Activated T-helper 1 cell treated with anti-CD3 and anti-CD28 coated beads, Interleukin-12 subunit alpha, Interleukin-12 subunit beta, Interleukin-2, Interleukin-4 antibody, amounts not matched to agents 30 ng/mL and 10 ng/mL and 1 ng/mL, durations not matched to agents 14 hours and 24 hours and 36 hours (primary cell): ENCODE measurements at places on chromosomes 6 and 20. TPM values are rescaled to one million over a fixed set of nuclear protein-coding genes. Genes with fewer than 3 reads are reported as not detected.

KIF13A gene
- not detected in 2 replicates for total RNA-seq

ZBTB24 gene
- total RNA-seq, result 19.5 and 20.8 TPM in 2 replicates

KCNS1 gene
- 0.49 and 0.51 TPM in 2 replicates for total RNA-seq

PCSK2 gene
- total RNA-seq, result not detected in 2 replicates

TFAP2C gene
- total RNA-seq, result not detected in 2 replicates

ADA gene
- total RNA-seq, result 45.1 and 45.5 TPM in 2 replicates

CNR1 gene
- not detected in 2 replicates for total RNA-seq

C6orf136 gene
- 23.9 and 36.0 TPM in 2 replicates for total RNA-seq

- no peak for DNase-seq
Observed at GRCh38 chr6:145135702-145136101, 599.6 kb downstream of the EPM2A start.

- DNase-seq, result no peak
Observed at GRCh38 chr6:170096803-170097504, 193.9 kb downstream of the DLL1 start.

DNA sequence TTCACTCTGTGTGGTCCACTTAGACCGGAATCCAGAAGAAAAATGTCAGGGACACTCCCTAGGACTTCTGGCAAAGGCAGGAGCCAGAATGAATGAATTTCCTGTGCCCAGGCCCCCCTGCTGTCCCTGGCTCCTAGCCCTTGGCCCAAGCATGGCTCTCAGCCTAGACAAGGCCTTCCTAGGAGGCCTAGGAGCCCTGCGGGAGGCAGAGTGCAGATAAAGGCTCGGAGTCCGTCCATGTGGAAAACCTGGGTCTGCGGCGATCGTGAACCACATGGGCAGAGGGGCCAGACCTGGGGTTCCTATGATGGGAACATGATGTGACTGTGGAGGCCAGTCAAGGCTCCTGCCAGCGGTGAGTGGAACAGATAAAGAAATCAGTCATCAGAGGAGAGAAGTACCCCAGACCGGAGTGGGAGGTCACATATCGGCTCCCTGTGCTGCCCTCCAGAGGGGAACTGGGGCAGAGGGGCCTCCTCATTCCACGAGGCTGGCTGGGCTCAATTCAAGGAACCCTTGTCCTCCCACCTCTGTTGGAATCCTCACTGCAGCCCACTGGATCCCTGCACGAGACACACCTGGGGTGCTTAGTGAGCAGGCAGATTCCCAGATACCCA is 5.9 kb upstream of the VSTM2L start:
- DNase-seq, result no peak

DNA sequence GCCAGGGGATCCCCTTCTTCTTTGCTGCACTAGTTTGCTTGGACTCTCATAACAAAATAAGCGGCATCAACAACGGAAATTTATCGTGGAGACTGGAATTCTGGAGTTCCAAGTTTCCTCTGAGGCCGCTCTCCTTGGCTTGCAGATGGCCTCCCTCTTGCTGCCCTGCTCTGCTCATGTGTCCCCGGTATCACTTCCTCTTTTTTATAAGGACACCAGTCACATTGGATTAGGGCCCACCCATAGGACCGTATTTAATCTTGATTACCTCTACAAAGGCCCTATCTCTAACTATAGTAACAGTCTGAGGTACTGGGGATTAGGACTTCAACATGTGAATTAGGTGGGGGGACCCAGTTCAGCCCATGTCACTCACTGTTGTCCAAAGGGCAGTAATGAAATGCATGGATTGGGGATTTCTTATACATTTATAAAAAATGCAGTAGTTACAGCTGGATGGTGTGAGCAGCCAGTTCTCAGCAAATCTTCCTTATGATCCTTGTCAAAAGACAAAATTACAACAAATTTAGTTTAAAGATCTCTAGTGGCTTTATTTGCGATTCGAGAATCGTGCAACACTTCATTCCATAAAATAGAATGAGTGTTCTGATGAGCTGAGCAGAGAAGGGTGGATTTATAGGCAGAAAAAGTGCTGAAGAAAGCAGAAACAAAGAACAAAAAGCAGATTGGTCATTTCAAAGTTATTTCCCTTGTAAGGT is 59.3 kb upstream of the AKAP12 start:
- DNase-seq, result no peak

- DNase-seq, result no peak
Observed at GRCh38 chr6:90079560-90080490, 185.6 kb downstream of the GJA10 start.

DNA sequence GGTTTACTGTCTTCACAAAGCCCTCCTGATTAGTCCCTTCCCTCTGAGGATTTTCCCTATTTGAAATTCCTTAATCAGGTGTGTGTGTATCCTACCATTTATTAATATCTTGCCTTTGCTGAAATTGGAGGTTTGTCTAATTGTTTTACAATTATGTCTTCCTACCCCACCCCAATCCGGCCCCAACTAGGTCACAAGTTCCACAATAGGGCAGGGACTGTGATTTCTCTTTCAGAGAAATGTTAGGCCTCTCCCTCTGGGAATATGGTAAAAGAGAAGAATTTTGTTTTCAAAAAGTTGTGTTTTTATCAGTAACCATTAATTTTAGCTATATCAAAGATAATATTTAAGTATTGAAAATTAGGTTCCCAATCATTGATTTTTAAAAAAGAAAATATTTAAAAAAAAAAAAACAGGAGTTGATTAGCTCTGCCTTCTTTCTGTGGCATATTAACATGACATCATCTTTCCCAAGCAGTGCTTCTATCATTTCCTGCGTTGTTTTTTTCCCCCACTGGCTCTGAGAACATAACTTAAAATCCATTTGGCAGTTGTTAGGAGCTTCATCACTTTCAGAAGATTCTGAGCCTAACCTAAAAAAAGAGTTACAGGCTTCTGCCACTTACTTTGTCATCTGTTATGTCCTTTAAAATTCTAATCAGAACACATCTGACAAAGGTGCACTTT is 36.1 kb downstream of the BLOC1S5 start:
- no peak for DNase-seq

- no peak for DNase-seq
Observed at GRCh38 chr6:134990262-134990661, 40.4 kb upstream of the ALDH8A1 start.

- DNase-seq, result no peak
Observed at GRCh38 chr20:62644802-62645496, 2.6 kb downstream of the SLCO4A1 start.

DNA sequence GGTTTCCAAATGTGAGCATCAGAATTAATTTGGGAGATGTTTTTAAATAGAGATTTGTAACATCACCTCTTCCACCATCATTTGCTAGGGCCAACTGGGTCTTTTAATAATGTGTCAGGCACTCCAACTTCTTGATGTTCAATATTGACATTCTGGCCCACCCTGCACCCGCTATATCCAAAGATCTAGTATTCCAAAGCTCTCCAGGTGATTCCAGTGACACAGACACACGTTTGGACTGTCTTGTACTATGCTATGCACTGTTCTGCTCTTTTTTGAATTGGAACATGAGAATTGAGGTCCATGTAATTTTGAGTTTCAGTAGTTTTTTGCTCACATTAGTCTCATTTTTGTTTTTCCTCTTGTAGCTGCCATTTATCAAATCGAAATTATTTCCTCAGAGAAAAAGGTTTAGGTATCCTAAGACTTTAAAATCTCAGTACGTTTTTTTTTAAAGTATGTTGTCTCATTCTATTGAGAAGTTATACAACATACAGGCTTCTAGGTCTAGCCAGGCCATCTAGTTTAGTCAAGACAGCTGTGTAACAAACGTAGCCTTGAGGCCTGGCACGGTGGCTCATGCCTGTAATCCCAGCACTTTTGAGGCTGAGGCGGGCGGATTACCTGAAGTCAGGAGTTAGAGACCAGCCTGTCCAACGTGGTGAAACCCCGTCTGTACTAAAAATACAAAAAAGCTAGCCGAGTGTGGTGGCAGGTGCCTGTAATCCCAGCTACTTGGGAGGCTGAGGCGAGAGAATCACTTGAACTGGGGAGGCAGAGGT is 3.1 kb downstream of the BICRAL start:
- no peak for DNase-seq

DNA sequence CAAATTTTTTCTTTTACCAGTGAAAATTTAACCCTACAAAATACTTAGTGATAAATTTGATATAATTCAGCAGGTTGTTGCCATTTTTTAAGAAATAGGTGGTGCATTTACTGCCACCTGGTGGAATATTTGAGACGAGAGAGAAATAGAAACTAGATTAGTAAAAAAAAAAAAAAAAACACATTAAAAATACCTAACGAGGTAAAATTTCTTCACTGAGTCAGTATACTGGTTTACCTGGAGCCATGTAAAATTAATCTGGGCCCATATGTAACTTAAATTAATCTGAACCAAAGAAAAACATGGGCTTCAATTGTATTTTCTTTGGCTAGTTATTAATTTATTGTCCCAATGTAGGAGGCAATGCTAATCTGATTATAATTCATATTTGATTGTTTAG is 520.8 kb downstream of the EPM2A start:
- no peak for DNase-seq

DNA sequence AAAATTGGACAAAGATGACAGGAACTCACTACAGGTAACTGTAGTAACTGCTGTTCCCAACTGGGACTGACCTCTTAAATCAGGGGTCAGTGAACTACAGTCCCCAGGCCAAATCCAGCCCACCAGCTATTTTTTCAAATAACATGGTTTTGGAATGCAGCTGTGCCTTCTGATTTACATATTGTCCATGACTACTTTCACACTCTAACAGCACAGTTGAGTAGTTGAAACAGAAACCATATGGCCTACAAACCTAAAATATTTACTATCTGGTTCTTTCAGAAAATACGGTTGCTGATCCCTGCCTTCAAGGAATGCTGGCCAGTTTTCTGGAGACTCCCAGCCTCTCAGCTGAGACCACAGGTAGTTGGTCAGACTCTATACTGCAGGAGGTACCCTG is 196.9 kb upstream of the PRND start:
- no peak for DNase-seq

DNA sequence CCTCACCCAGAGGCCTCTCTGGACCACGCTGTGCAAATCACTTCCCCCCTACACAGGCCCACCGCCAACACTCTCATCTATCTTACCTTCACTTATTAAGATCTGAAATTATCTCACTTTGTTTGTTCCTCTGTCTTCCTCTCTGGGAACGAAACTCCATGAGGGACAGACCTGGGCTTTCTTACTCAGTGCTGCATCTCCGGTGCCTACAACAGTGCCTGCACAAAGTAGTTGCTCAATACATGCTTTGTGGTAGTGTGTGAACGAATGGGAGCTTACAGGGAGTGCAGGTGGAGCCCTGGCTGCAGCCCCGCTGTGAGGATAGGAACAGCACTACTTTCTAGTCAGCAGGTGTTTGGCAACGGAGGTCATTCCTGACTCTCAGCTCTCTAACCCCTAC is 5.3 kb downstream of the CASS4 start:
- DNase-seq, result no peak

DNA sequence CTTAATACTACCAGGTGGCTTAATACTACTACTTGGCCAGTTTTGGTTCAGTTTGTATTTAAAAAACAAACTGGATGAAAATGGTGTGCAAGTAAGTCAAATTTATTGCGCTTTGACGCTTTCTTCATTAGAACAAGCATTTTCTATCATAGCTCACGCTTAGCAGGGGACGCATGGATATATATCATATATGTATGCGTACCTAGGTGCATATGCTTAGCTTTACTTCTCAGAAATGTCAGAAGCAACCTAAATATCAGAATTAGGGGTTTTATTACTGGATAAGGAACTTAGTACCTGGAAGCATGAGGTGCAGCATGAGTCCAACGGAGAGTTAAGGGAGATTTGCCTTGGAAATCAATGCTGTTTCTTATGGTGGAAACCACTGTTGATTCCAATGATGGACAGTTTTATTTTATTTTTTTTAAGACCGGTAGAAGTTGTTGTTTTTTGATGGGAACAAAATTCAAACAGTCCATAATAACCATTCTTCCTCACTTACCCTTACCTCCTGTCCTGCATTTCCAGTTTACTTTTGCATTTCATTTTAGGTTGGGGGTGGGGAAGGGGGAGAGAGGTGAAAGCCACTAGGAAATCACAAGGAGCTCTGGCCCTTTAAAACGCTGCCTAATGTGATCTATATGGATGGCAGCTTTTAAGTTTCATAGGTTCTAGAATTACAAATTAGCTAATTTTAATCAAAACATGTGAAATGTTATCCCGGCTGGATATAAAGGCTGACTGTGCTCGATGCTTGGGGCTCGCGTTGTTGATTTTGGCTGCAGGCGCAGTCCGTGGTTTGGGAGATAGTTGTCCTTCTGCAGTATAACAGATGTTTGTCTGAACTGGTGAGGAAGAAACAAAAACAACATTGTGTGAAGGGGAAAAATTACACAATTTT is 2.1 kb downstream of the SOBP start:
- DNase-seq, result no peak

DNA sequence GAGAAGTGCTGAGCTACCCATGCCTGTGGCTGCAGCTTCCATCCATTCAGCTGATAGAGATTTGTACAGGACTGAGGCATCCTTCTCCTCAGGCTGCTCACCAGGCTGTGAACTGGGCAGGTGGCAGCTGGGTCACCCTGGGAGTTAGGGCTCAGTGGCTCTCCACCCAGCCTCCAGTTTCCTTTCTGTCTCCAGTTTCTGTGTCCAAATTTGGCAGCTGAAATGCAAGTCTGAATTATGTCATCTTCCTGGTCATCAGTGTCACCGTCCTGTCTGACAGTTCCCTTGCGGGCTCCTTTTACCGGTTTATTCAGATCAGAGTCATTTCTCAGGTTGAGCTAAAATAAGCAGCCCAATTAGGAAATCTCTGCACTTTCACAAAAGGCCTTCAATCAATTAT is 93.3 kb downstream of the EDN1 start:
- DNase-seq, result no peak

- DNase-seq, result no peak
Observed at GRCh38 chr6:18314317-18314997, 50.1 kb upstream of the DEK start.

DNA sequence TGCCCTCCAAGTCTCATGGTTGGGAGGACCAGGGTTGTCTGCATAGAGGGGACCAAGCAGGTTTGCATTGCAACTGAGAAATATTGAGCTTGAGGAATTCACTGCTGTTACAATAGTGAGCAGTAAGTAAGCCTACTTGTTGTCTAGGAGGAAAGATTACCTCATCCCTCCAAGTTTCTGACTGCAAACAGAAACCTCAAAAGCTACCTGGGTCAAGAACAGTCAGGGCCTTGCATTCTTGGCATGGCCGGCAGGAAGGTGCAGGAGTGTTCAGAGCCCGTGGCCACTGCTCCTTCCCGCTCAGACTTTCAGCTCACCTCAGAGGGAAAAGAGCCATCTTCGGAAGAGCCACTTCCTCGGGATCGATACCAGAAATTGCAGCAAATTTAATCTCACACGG is 46.0 kb upstream of the DOK5 start:
- no peak for DNase-seq

- DNase-seq, result no peak
Observed at GRCh38 chr6:157368359-157369049, 12.5 kb upstream of the ZDHHC14 start.

GRCh38 chr6:41500561-41500960 is 45.6 kb upstream of the FOXP4 start:
- DNase-seq, result no peak

GRCh38 chr6:64988148-64988547 is 718.9 kb downstream of the EYS start:
- no peak for DNase-seq
